Activated CD4-positive, alpha-beta T cell treated with anti-CD3 and anti-CD28 coated beads, Interleukin-2, amount 50 U/mL, for 4 hours (primary cell): ENCODE measurements at places on chromosomes 11 and 22.

DNA sequence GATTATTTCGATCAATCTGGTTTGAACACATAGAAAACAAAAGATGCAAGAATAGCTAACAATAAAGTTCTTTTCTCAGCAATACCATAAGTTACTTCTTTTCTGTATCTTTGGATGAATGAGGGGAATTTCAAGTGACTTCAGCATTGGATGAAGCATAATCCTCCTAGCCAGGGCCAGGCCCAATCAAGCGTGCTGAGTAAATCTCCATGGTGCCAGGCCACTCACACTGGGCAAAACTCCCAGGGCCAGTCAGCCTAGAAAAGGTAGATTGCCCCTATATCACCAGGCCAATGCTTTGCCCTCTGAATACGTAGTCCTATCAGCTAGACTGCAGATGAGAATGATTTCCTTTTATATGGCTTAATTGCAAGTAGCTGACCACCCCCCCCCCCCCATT is 6.0 kb downstream of the CNTF start:
- DNase-seq: no peak

DNA sequence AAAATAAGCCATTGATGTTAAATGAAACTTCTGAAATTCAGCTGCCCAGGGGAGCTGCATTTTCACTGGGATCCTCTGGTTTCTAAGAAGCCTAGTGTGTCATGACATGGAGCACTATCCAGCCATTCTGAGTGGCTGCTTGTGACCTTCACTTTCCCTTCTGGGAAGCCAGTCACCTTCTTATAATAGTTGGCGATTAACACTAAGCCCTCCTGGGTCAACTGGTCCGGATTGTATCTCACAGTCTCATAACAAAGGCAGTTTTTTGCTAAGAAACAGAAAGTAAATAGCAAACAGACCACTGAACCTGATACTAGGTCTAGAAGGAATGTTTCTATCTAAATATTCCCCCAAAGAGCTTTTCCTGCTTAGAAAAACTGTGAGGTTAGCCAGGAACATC is 7.9 kb downstream of the CSRP3 start:
- no peak for DNase-seq

DNA sequence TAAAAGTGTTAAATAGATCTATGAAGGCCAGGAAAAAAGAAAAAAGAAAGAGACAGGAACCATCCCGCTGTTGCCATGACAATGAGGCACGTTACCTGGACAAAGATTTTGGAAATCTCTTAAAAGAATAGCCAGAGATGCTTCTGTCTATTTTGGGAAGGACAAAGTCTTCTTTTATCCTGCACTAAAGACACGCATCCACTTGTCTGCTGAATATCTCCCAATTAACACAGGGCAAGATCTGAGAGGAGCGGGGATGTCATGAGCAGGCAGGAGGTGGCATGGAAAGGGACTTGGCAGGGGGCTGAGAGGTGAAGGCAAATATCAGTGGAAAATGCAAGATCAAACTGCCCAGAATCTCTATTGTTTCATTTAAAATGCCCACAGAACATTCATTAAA is 153.8 kb upstream of the BLID start:
- no peak for DNase-seq

DNA sequence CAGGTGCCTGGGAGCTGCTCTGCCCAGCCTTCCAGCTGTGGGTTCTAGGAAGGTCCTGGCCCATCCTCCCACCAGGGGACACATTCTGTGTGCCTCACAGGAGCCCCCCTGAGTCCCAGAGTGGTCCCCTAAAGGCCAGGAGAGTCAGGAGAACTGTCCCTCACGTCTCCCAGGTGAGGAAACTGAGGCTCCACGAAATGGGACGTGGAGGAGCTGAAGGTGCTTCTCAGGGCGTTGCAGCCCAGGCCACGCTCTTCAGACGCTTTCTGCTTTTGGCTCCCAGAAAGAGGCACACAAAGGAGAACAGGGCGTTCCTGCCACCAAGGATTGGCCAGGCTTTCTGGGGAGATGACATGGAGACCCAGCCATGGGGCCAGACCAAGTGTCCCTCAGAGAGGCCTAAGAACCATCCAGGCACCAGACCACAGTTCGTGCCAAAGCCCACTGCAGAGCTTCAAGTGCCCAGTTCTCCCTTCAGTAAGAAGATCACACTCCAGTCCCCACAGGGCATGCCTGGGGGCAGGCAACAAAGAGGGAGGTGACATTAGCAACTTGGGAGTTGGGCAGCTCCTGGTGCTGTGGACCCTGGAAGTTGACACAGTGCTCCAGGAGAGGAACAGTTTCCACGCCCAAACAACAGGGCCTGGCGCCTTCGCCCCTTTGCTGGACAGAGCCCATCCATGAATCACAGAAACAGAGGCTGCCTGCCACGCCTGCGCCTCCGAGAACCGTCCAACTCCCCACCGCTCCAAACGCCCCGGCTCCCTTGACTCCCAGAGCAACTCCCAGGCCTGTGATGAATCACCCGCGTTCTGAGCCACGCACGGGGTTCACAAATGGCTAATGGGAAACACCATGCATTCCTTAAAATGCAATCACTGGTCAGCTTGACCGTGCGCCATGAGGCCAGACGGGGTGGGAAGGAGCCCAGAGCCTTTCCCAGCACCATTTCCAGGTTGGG is 589.2 kb downstream of the BRD1 start:
- no peak for DNase-seq

DNA sequence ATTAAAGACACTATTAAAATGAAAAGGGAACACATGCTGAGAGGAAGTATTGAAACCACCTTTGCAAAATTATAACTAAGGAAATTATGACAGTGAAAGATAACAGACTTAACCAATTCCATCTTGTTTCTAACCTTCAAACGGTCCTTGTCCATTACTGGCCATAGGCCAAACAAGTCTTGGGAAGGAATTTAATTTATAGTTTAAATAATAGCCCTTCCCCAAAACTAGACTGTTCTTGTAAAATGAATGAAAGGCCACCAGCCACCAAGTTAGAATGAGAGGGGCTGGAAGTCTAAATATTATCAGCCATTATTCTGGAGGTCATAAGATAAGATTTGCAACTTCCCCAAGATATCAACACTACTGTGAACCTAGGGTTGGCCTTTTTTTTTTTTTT is 1.8 kb upstream of the TALDO1 start:
- DNase-seq: no peak

GRCh38 chr11:2933375-2934020 is 4.3 kb upstream of the PHLDA2 start:
- DNase-seq: no peak

- no peak for DNase-seq
Measured at GRCh38 chr11:86740628-86741483, 59.5 kb upstream of the PRSS23 start.

- DNase-seq: no peak
Measured at GRCh38 chr11:113874581-113875233, 665 bp downstream of the USP28 start.

- no peak for DNase-seq
Measured at GRCh38 chr11:2586087-2586792, 113.6 kb downstream of the KCNQ1OT1 start.

- DNase-seq: no peak
Measured at GRCh38 chr11:115170133-115170815, 333.9 kb downstream of the CADM1 start.

DNA sequence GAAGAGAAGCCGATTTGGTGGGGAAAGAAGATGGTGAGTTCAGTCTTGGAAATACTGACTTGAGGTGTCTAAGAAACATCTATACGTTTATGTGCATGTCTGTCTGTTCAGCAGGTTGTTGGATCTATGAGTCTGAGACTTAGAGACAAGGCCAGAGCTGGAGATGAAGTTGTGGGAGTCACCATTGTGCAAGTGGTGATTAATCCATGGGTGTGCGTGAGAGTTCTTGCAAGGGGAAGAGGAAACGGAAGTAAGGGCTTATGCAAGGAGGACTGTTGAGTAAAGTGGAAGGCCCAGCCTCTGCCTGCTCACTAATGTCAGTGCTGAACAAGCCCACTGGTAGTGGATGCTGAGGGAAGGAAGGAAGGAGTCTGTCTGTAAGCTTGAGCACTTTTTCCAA is 9.7 kb downstream of the TMEM45B start:
- DNase-seq: no peak

GRCh38 chr22:49627217-49628181 is 200.2 kb downstream of the BRD1 start:
- no peak for DNase-seq

GRCh38 chr11:35566181-35566580 is 40.8 kb upstream of the PAMR1 start:
- DNase-seq: no peak

DNA sequence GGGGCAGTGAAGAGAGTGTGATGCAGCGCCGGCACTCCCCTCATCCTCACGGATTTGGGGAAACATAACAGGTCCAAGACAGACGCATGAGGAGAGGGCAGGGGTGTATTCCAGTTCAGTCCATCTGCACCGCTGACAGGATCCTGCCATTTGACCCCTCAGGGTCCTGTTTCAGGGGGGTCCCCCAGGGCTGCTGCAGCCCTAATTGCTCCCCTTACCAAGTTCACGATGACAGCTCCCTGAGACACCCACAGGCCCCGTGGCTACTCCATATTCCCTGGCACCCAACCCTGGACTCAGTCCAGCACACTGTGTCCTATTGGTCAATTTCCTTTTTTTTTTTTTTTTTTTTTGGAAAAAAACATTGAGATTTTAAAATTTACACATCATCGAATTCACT is 41.5 kb downstream of the SHANK2 start:
- no peak for DNase-seq

DNA sequence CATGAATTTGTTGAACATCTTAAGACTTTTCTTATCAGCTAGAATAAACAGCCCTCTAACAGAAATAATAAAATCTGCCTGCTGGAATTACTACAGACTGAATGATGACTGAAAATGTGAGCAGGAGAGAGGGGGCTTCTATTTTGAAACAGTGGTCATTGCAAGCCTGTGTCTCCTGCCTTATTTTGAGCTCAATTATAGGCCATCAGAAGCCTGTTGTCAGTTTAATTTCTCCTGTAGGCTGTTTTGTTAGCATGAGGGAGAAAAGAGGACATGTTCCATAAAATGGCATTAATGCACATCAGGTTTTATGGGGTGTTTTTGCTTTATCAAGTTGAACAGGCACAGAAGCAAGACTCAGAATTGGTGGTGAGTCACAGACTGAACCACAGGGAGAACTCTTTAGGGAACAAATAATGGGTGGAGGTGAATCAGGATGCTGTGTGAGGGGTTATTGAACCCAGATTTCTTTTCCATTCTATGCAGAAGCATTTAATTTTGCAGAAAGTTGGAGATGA is 129.1 kb downstream of the PARVA start:
- no peak for DNase-seq

- DNase-seq: no peak
Measured at GRCh38 chr11:66243782-66244535, 24.5 kb upstream of the RAB1B start.

DNA sequence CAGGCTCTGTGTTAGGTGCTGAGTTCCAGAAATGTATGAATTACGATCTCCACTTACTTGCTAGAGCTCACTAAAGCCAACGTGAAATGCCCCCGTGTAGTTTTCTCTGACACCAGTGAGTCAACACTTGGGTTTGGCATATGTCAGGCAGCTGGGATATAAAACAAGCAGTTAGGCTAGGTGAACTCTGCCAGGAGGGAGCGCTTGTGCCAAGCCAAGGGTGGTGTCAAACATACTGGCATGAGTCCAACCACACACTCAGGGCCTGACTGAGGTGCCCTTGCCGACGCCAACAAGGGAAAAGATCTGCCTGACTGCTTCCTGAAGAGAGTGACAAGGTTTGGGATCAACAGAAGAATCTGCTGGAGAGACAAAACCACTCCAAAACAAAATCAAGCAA is 167.8 kb upstream of the NARS2 start:
- no peak for DNase-seq

DNA sequence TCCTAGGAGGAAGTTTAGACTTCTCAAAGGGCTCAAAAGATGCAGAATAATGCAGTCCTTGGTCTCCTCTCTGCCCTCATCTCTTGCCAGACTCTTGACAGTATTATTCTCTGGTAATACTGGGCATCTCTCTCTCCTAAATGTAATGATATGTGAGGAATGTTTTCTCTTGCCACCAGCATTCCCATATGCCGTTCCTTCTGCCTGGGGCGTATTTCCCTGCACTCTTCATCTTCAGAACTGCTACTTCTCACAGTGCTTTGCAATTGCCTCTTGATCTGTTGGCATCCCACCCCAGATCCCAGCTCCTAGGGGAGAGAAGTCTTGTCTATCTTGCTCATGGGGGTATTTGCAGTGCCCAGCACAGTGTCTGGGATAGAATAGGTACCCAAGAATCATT is 107.4 kb downstream of the RASSF10 start:
- no peak for DNase-seq

DNA sequence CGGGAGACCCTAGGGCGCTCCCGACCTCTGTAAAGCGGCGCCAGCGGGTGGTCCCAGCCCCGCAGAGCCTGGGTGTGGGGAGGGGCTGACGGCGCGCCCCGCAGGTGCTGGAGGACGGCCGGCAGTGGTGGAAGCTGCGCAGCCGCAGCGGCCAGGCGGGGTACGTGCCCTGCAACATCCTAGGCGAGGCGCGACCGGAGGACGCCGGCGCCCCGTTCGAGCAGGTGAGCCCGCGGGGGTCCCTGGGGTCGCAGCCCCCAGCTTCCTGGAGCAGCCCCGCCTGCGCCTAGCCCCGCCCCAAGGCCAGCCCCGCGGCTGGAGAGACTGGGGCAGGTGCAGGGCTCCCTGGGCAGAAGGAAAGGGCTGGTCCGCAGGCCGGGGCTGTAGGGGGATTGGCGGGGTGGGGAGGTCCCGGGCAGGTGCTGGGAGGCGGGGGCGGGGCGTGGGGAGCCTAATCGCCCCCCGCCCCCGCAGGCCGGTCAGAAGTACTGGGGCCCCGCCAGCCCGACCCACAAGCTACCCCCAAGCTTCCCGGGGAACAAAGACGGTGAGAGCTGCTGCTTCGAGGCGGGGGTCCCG is 19.7 kb downstream of the EPS8L2 start:
- no peak for DNase-seq

DNA sequence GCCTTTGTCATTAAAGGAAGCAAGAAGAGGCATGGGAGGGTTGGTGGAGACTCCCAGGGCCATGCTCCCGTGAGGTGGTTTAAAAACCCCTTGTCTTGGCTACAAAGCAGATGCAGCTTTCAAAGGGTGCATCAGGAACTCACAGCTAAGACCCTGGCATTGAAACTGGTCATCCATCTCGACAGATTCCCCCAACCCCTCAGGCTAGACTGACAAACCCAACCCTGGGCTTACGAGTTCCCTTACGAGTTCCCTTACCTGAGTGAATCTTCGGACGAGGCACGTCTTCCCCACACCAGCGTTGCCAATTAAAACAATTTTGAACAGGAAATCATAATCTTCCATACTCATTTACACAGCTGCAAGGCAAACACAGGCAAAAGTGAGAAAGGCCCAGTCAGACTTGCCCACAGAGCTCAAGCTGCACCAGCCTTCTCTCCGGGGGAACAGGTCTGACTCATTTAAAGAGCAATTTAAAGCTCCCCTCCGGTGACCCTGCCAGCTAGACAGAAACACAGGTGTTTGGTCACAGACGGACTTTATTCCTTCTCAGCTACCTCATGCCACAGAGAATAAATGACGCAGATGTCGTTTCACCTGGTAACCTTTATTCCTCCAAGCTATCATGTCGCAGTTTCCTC is 74.6 kb downstream of the RAB30 start:
- no peak for DNase-seq

GRCh38 chr22:39946503-39947219 is 13.5 kb upstream of the TMA7B start:
- no peak for DNase-seq
